ENCODE measurements at places on chromosomes 2 and 18.

- peak; percentile 42 for DNase-seq
These were observed 8.6 kb downstream of the HS1BP3 start for GRCh38 chr2:20642055-20642971.

DNA sequence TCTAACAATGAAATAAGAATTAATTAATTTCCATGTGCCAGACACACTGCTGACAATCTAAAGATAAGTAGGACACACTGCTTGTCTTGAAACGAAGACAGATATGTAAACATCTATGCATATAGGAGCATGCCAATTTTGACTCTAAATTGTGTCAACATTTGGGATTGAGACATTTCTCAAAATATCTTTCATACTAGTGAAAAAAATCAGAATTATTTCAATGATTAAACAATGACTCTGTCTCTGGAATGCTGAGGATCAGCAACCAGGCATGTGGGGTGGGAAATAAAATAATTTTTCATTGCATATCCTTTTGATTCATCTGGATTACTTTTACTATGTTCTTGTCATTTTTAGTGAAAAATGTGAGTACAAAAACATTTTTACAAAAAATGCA lies 262.6 kb upstream of the SYT4 start:
- no peak for DNase-seq

GRCh38 chr18:37299471-37300304 lies 265.9 kb downstream of the CELF4 start:
- peak; percentile 88 for DNase-seq

DNA sequence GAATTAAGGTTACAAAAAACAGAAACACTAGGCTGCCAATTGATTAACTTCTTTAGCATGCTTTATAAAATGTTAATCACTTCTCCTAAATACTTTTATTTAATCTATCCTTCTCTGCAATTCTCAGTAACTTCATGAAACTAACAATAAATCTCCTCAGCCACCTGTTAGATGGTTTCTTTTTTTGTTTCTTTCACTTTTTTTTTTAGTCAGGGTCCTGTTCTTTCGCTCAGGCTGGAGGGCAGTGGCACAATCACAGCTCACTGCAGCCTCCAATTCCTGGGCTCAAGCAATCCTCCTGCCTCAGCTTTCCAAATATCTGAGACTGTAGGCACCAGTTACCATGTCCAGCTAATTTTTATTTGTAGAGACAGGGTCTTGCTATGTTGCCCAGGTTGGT lies 213.4 kb upstream of the STK17B start:
- DNase-seq = no peak

- DNase-seq = no peak
These were observed 54.6 kb downstream of the MERTK start for GRCh38 chr2:111952871-111953452.

DNA sequence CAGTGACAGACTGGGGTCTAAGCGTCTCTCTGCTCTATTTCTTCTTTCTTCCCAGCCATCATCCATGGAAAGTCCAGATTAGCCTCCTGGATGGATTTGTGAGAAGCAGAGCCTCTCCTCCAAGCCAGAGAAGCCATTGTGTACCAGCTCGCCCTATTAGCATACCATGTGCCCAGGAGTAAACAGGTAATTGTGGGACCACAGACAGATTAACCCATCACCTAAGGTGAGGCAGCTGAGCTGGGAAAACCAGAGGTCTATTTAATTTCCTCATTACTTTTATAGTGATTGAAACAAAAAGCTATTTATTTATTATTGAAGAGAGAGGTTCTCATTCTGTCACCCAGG lies 54.7 kb upstream of the NT5C1B start:
- no peak for DNase-seq

DNA sequence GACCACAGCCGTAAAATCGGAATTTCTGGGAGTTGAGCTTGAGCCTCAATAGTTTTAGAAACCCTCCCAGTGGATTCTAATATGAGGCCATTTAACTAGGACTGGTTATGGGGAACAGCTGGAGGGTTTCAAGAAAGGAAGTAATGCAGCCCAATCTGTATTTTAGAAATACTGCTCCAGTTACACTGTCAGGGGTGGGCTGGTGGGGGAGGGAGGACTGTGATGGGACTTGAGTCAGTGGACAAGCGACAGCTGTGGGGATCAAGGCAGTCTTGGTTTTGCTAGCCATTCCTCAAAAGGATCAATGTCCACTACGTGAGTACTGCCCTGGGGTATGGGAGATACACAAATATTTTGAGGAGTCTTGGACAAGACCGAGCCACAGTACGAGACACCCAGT lies 34.8 kb downstream of the ASB1 start:
- DNase-seq = no peak

DNA sequence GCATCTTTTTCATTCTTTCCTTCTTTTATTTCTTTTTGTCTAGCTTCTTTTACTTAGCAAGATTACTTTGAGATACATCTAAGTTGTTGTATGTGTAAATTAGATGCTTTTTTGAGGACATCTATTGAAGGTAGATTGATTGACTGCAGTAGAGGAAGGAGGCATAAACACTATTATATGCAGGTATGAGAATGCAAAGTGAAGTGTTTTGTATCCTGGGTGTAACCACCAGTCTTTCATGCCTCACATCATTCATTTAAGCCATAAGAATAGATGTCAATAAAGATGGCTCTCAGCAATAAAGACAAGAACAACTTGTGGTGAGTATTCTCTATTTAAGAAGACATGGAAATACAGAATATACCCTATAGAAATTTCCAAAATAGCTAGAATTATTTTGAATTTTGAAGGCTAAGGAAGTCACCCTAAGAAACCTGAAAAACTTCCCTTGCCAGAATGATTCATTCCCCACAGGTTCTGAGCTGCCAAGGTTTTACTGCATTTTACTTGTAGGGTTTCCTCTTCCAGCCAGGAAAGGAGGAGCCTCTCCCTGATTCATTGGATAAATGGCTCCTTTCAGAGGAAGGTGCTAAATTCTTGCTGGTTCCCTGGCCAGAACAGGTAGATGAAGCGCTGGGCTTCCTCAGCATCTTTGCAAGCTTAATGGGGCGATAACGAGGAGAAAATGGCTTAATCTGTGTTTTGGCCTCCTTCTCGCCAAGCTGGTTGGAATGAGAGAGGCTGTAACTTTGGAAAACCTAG lies 279.8 kb upstream of the SLC14A2 start:
- no peak for DNase-seq

DNA sequence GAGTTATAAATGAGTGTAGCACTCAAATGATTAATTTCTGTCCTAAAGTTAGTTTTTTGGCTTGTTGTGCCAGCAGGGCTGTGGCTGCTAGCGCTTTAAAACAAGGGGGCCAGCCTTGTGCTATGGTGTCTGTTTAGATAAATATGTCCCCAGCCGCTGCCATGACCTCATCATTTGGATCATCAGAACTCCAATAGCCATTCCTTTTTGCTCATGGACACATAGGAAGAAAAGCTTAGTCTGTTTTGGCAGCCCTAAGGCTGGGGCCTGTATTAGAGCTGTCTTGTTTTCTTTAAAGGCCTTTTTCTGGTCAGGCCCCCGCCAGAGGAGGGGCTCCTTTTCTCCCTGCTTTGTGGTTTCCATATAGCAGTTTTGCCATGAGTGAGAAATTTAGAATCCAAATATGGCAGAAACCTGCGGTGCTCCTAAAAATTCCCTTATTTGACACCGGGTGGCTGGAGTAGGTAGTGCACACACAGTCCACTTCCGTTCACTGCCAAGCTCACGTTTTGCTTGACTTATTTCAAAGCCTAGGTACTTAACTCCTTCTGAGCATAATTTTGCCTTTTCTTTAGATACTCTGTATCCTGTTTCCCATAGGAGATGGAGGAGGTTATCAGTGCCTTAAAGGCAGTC lies 60.4 kb upstream of the SLC35G4 start:
- DNase-seq = no peak

DNA sequence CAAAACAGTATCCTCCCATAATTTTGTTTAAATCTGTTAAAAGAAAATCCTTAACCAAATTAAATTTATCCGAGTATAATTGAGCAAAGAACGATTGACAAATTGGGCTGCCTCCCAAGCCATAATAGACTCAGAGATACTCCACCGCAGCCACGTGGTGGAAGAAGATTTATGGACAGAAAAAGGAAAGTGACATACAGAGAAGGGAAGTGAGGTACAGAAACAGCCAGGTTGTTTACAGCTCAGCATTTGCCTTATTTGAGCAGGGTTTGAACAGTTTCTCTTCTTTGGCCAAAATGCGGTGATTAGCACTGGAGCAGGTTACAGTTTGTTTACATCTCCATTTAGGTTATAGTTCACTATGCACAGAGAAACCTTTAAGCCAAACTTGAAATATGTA lies 60.8 kb downstream of the KYNU start:
- DNase-seq = no peak

- no peak for DNase-seq
These were observed 110.9 kb downstream of the LYPD6 start for GRCh38 chr2:149441255-149441654.

GRCh38 chr2:166593403-166593802 lies 99.4 kb upstream of the SCN7A start:
- DNase-seq = no peak

GRCh38 chr2:43934567-43934966 lies 61.2 kb downstream of the LRPPRC start:
- DNase-seq = no peak

- DNase-seq = no peak
These were observed 5.5 kb upstream of the SCYGR5 start for GRCh38 chr2:227661025-227661649.

DNA sequence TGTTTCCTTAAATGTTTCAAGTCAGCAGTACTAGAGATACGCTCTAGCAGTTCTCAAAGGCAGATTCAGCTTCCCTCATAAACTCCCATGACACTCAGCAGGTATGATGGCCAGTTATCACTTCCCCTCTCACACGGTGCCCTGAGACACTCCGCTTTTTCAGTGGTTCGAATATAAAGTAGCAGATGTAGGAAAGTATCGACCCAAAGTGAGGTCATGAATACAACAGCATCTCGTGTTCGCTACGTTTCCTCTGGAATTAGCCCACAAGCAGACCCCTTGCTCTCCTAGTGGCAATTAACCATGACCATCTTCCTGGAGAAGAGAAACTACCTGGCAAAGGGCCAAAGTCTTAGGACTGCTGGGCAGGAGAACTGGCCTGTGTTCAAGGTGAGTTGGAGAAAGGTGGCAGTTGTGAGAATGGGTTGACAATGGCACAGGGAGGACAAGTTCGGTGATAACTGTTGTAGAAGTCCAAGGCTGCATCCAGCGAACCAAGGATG lies 9.3 kb upstream of the AGBL5 start:
- DNase-seq = no peak

GRCh38 chr2:107570876-107571275 lies 255.8 kb upstream of the RGPD4 start:
- DNase-seq = no peak

GRCh38 chr18:47283476-47283875 lies 32.0 kb upstream of the SKOR2 start:
- no peak for DNase-seq

GRCh38 chr2:46356991-46357390 lies 59.8 kb downstream of the EPAS1 start:
- DNase-seq = no peak

- no peak for DNase-seq
These were observed 690.4 kb upstream of the NRXN1 start for GRCh38 chr2:51722311-51722710.

Measured in NCI-H1436 (cell line).